Fibroblast of skin of right quadriceps (primary cell): ENCODE measurements at places on chromosomes 3 and 15.

DNA sequence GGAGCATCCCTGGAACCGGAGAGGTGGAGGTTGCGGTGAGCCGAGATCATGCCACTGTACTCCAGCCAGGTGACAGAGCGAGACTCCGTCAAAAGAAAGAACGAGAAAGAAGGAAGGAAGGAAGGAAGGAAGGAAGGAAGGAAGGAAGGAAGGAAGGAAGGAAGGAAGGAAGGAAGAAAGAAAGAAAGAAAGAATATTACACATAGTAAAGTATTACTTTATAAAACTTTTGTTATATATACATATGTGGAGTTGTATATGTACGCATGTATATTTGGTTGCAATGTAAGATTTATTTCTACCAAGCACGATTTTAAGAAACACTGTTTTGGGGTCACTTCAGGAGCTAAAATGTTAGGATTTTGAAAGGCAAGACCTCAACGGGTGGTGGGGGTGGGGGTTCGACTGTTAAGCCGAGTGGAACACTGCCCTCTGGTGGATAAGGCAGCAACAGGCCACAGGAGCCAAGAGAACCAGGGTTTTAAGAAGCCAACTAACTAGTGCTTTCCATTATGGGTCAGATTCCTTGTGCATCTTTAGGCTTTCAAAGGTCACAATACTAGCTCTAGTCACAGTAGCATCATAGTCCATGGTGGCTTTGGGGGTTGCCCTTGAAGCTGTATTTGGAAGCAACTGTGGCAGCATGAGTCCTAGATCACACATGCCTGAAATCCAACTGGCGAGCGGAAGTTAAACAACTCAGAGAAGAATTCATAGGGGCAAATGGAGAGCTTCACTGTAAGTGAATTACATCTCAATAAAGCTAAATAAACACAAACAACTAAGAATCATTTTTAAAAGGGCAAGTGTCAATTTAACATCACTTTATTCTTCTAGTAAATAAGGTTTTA is 22.5 kb downstream of the GLB1 start:
- DNase-seq: peak; percentile 65

DNA sequence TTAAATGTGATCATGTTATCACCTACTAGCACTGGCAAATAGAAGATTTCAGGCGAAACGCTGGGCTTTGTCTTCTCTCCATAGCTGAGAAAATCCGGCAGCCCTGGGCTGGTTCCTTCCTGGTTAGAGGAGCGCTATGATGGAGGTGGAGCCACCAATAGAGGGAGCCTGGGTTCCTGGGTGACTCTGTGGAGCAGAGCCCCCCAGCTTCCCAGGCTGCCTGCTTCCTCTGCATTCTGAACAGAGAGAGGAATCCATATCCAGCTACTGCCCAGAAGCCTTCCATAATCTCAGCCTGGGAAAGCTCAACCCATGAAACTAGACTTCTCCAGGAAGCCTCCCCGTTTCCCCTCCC is 32.6 kb upstream of the IQSEC1 start:
- no peak for DNase-seq

GRCh38 chr15:87263296-87263695 is 993.2 kb downstream of the NTRK3 start:
- no peak for DNase-seq

- no peak for DNase-seq
Measured at GRCh38 chr3:178112134-178112533, 424.1 kb upstream of the KCNMB2 start.

- DNase-seq: no peak
Measured at GRCh38 chr3:47443611-47443995, 32.1 kb downstream of the SCAP start.

DNA sequence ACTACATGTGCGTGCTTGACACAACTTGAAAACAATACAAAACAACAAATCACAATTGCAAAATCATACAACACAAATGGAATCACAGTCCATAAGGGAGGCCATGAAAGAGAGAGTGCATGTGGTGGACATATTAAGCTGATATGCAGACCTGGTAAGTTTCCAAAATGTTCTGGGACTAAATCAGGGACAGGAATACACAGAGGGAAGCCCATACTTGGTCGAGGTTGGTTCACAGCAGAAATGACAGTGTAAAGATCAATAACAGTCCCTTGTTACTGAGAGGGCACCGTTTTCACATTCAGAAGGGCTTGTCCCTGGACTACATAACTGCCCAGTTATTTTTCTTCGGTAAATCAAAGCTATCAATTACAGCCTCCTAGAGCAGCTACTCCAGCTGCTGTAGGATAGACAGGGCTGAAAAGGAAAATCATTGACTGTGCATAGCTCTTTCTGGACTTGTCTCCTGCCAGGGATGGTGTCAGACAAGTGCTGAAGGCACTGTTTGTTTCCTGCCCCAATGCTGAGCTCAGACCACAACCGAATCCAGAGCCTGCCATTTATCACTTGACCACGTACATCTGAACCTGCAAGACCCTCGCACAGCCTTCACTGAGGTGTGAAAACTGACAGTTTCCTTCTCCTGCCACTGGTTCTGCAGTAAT is 79.5 kb upstream of the KCNMB2 start:
- DNase-seq: no peak

DNA sequence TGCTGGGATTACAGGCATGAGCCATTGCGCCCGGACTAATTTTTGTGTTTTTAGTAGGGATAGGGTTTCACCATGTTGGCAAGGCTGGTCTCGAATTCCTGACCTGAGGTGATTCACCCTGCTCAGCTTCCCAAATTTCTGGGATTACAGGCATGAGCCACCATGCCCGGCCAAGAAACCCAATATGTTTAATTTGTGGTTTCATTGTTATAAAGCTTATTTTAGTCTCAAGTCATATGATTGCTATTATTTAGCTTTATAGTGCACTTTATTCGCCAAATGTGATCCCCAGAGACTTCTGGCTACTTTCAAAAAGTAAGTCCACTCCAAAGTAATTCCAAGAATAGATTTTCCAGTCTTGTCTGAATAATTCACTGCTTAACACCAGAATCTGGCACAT is 19.3 kb upstream of the SLC4A7 start:
- peak; percentile 88 for DNase-seq
